EL (cell line): ENCODE measurements at places on chromosomes 16 and 17.

DNA sequence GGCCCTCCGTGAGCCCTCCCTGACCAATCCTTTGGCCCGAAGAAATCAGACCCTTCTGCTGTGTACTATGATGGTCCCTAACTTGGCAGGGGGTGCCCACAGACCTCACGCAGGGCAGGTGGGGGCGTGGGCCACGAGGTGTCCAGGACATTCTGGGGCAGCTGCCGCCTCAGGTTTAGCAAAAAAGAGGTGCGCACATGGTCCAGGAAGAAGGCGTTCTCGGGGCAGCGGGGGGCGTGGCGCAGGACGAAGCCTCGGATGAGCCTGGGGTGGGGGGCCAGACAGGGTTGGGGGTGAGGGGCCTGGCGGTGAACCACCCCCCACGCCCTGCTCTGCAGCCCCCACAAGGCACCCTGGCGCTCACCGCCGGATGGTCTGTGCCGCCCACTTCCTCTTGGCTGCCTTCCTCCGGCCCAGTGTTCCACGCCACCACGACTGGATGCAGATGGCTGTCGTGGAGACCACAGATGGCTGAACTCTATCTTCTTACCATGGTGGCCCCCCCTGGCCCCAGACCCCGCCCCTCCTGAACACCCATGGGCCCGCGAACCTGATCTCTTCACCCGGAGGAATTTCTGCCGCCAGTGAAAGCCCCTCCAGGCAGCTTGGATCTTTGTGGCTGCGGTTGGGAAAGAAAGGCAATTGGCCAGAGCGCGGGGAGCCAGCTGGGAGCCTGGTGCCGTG is 14.2 kb upstream of the CRK start:
- no peak for DNase-seq

DNA sequence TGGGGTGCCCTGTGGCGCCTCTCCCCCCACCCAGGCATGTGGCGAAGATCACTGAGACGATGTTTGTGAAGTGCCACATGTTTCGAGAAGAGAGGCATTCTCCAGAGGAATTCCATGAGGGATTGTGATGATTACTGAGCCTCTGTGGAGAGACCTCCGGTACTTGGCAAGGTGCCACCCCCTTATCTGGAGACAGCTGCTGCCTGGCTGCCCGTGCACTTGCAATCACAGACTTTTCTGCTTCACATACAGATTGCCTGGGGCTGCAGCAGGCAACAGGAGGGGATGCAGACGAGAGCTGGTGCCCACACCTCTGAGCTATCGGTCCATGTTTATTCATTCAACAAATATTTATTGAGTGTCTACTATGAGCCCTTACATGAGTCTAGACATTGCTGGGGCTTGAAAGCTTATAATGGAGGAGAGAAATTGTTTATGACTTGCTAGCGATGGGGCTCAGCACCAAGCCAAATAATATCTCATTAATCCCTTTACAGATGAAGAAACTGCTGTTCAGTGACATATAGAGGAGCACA is 317.2 kb upstream of the ZFHX3 start:
- peak; percentile 27 for DNase-seq

GRCh38 chr16:26530584-26531289 is 536.0 kb upstream of the C16orf82 start:
- no peak for DNase-seq

- DNase-seq = no peak
Measured at GRCh38 chr16:80341263-80341662, 199.5 kb upstream of the DYNLRB2 start.

DNA sequence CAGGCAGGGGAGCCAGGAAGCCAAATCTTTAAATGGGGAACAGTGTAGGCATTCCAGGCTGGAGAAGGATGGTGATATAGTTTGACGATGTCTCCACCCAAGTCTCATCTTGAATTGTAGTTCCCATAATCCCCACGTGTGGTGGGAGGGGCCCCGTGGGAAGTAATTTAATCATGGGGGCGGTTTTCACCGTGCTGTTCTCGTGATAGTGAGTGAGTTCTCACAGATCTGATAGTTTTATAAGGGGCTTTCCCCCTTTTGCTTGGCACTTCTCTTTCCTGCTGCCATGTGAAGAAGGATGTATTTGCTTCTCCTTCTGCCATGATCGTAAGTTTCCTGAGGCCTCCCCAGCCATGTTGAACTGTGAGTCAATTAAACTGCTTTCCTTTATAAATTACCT is 28.8 kb downstream of the GINS3 start:
- DNase-seq = no peak

GRCh38 chr17:10021272-10021984 is 116.4 kb upstream of the RCVRN start:
- DNase-seq = no peak

- no peak for DNase-seq
Measured at GRCh38 chr17:58615768-58616659, 75.8 kb downstream of the TEX14 start.

DNA sequence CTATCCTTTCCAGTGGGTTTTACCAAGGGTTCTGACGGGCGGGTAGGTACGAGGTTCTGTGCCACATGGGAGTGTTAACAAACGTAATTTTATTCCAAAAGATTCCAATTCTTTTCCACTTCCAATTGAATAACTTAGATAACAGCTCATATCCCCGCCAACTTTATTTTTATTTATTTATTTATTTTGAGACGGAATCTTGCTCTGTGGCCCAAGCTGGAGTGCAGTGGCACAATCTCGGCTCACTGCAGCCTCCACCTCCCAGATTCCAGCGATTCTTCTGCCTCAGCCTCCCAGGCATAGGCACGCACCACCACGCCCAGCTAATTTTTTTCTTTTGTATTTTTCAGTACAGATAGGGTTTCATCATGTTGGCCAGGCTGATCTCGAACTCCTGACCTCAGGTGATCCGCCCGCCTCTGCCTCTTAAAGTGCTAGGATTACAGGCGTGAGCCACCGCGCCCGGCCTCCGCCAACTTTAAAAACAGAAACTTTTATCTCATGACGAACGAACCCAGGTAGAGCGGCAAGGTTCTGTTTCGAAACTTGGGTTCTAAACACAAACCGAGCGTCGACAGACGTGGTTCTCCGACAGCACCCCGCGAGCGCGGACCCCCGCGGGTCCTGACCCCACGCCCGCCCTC is 613 bp downstream of the ECI1 start:
- peak; percentile 38 for DNase-seq

GRCh38 chr16:47657977-47658376 is 196.8 kb downstream of the PHKB start:
- no peak for DNase-seq

- no peak for DNase-seq
Measured at GRCh38 chr16:10033556-10033955, 148.7 kb downstream of the GRIN2A start.

DNA sequence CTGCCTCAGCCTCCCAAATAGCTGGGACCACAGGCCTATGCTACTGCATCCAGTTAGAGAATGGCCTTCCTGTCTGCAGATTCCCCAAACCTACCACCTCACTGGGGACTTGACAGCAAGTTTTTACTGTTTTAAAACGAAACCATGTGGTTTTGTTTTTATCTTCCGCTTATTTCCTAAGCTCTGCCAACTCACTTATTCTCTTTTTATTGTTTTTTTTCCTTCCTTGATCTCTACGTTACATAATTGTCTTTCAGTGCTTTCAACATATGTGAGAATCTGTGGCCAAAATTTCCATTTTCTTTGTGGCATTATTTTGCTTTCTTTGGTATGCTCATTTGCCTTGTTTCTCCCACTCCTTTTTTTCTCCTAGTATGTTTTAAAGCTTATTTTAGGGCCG is 14.6 kb upstream of the SLC38A7 start:
- no peak for DNase-seq

DNA sequence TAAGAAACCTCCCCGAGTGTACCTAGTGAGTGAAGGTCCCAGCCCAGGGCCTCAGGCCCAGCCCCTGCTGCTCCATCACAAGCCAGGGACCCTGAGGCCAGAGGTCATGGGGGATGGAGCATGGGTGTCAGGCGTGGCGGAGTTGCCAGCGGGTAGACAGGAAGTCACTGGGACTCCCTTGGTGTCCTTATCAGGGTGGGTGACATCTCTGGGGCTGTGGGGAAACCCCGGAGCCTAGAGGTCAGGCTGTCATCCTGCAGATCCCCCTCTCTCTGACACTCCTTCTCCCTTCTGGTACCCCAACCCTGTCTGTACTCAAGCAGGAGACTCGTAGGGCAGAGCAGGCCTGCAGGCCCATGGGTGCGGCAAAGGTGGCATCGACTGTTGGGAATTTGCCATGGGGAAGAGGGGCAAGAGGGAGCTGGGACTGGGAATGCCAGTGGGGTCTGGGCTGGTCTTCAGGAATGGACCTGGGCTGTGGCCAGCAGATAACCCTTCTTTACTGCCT is 10.8 kb upstream of the ADGRG1 start:
- DNase-seq = no peak

GRCh38 chr17:29151567-29151966 is 28.6 kb downstream of the MYO18A start:
- peak; percentile 91 for DNase-seq

- DNase-seq = no peak
Measured at GRCh38 chr16:75787440-75787839, 61.1 kb upstream of the CPHXL start.

- DNase-seq = no peak
Measured at GRCh38 chr16:77868478-77868877, 80.1 kb downstream of the VAT1L start.

DNA sequence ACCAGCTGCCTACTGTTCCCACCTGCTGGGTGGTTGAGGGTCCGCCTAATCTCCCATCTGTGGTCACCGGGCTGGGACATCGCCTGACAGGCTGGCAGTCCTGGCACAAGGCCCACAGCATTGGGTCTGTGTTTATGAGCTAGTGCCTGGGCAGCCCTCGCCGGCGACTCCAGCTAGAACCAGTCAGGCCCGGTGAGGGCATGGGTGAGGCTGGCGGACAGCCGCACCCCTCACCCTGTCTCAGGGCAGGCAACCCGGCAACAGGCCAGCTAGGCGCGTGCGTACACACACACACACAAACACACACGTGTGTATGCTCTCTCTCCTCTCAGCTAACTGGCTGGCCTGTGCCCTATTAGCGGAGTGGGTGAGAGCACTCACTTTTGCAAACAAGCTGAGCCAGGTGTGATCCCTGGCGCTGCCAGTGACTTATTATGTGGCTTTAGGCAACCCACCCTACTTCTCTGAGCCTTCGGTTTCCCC is 10.4 kb downstream of the HSD11B2 start:
- DNase-seq = no peak

GRCh38 chr17:49514071-49514721 is 19.1 kb downstream of the NGFR start:
- DNase-seq = peak; percentile 23

- peak; percentile 26 for DNase-seq
Measured at GRCh38 chr16:50068550-50068949, 2.8 kb downstream of the HEATR3 start.

GRCh38 chr17:15263206-15263579 is 1.9 kb downstream of the PMP22 start:
- DNase-seq = peak; percentile 85

DNA sequence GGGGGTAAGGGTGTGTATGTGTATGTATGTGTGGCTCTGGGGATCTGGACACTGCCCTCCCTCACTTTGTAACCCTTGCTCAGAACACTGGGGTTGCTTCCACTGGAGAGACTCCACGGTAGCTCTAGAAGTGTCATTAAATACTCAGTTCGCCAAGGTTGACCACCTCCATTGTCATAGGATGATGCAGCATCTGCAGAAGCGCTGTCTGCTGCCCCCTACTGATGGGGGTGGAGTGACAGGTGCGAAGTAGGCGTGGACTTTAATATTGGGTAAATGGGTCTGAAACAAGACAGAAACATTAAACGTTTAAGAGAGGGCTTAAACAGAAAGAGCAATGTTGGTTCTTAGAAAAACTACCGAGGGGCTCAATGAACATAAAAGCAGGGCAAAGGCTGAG is 35.5 kb upstream of the STAC2 start:
- no peak for DNase-seq

DNA sequence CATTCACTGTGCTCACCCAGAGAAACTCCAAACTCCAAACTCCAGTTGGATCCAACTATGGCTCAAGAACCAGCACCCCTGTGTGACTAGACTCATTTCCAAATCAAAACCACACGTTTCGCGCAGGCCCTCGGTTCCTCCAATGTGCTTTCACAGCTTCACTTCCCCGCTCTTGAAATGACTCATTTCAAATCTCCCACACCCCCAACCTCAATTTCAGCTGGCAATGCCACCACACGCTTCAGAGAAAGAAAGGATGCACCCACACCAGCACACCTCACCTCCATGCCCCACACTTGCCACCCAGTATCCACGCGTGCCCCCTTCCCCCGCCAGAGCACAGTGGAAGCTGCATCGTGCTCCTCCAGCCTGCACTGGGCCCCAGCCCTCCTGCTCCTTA is 9.0 kb downstream of the TMEM92 start:
- DNase-seq = no peak

- no peak for DNase-seq
Measured at GRCh38 chr17:41417127-41417526, 7.3 kb downstream of the KRT37 start.
